Aorta (tissue), 5 donors: ENCODE measurements at places on chromosomes 16 and 17.

DNA sequence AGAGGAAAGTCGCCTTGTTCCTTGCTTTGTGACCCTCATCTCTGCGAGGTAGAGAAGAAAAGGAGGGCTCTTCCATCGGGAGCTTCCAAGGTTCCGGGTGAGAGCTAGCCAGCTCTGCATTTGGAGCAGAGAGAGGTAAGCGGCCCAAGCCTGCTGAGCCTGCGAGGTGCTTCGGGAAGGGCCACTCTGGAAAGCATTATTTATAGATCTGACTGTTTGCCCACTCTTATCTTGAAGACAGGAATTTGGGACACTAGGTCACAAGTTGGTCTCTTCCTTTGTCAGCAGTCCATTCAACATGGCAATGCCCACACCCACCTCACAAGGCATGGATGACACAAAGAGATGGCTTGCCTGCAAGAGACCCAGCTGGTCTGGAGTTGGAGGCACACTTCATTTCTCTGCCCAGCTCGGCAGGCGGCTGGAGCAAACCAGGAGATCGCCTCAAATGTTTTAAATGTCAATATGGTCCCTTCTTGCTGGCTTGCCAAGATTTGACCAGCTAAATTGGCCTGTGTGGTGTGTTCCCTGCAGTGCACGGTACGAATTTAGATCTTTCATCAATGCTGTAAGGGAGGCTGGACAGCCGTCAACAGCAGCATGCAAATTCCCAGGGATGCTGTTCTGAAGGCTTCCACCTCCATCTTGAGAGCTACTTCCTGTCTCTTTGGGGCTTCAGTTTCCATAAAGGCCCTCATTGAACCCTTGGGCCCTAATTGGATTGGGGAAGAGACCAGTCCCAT, 19.5 kb downstream of the CBX4 start:
- no peak overlapping the region for H3K4me3 ChIP-seq
- no peaks in the 10 kb centered on the region for H3K27me3 ChIP-seq
- no peak overlapping the region for H3K27ac ChIP-seq
- H3K4me1 ChIP-seq, result no peaks in the 10 kb centered on the region
- DNase-seq, result no peak

GRCh38 chr17:79294459-79295071, 219.9 kb downstream of the ENGASE start:
- no peaks in the 10 kb centered on the region for H3K4me1 ChIP-seq
- DNase-seq, result peak; percentile 91
- H3K27ac ChIP-seq, result no peak overlapping the region
- no peaks in the 10 kb centered on the region for H3K27me3 ChIP-seq
- no peaks in the 10 kb centered on the region for H3K36me3 ChIP-seq

DNA sequence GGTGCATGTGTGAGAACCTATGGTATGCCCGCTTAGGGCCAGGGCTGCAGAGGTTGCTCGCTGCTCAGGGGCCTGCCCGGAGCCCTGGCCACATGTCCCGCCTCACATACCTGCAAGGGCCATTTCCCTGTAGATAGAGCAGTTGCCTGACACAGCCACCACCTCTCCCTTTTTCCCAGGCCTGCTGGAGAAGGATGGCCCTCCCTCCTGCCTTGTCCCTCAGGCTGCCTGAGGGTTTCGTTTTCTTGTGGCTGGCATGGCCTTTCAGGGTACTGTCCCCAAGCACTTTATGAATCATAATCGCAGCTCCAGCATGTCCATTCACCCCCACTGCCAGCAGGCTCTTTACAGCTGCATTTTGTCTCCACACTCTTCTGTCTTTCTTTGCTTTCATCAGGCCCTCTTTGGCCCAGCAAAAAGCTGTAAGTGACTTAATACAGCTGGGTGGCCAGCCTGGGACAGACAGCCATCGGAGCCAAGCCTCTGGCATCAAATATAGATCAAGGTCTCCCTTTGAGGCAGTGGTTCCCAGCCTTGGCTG, 65.7 kb downstream of the MPRIP start:
- H3K27ac ChIP-seq, result no peak overlapping the region
- H3K36me3 ChIP-seq, result no peaks in the 10 kb centered on the region
- H3K27me3 ChIP-seq, result no peaks in the 10 kb centered on the region
- no peak for DNase-seq

GRCh38 chr16:71507061-71507460, 17.9 kb upstream of the ZNF19 start:
- no peaks in the 10 kb centered on the region for H3K36me3 ChIP-seq
- no peaks in the 10 kb centered on the region for H3K4me1 ChIP-seq
- H3K4me3 ChIP-seq, result no peak overlapping the region
- H3K27me3 ChIP-seq, result no peaks in the 10 kb centered on the region
- DNase-seq, result no peak

- no peak for DNase-seq
- H3K4me3 ChIP-seq, result no peak overlapping the region
Measured at GRCh38 chr17:76565728-76566612, 19.7 kb downstream of the ST6GALNAC2 start.
